ENCODE measurements at places on chromosomes 13 and 19.
A peak's percentile ranks its signal among the peaks of the same experiment; 100 is the strongest.

DNA sequence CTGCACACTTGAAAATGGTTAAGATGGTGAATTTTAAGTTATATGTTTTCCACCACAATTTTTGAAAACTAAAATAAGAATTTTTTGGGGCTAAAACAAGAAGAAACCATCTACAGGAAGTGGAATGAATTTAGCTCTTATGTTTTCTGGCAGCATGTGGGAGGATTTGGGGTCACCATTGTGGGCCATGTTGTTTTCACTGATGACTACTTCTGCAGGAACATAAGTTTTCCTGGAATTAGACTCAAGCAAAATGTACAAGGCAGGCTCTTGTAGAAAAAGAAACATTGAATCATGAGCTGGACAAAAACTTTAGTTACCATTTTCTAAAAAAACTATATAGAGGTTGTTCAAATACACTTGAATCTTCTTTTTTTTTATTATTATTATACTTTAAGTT lies 125.3 kb upstream of the C1QTNF9B start:
- DNase-seq: peak; percentile 39

DNA sequence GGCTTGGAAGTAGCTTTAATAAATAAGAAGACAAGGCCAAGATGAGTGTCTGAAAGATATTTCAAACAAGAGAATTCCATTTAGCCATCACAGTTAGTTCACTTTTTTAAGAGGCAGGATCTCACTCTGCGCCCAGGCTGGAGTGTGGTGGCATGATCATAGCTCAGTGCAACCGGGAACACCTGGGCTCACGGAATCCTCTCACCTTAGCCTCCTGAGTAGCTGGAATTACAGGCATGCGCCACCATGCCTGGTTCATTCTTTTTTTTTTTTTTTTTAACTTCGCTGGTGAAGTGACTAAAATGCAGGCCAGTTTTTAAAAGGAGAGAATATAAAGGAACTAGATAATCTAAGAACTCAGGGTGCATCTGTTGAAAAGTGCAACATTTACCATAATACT lies 200.3 kb downstream of the KCTD12 start:
- DNase-seq: no peak

DNA sequence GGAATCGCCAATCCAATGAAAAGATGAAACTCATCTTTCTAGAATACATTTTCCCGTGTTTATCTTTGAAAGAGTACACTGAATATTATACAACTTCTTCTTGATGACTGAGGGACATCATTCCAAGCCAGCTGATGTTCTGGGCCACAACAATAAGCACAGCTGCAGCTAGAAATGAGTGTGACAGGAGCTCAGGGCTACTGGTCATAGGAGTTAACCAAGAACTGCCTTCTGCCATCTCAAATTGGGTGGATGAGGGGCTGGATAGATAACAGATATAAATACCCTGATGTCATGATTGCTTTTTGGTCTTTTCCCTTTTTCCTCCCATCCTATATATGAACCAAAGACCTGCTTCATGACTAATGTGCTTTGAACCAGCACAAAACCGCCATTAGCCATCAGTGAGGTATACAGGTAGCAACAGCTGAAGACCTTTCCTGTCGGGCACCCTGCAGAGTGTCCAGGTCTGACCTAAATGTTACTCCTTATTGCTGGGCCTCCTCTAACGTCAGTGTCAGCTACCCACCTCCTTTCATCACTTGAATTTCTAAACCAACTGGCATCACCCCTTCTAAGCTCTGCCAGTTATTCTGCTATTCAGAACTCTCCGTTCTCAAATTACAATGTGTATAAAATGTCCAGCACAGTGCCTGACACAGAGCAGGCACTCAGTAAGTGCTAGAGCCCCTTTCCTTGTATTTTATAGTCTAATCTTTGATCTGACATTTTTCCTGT lies 178.2 kb downstream of the ENOX1 start:
- DNase-seq: no peak

DNA sequence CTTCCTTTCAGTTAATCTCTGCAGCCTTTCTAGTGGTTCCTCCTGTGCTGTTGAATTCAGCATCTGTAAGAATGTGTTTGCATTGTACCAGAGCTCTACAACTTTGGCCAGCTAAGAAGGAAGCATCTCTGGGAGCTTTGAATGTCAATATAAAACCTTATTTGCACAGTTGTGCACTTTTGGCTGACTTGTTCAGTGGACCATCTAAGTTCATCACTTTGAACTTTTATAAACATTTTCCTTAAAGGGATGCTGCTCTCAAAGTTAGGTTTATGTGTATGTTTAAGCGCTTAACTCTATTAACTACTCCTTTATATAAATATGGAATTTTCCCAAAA lies 15.6 kb downstream of the POLR1D start:
- no peak for DNase-seq

DNA sequence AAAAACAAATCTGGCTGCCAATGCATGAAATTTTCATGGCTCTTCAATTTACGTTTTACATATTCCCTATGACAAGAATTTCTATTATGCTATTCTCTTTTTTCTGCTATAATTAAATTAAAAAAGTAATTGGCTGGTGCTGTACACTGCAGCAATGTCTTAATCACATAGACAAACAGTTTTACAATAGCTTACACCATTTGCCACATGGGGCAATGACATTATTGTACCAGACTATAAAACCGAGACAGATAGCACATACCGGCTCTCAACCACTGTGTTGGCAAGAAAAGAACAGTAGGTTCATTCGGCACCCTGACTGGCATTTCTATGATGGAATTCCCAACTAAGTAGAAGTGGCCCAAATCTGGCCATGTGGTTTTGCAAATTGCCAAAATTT lies 67.7 kb downstream of the DACH1 start:
- no peak for DNase-seq

- no peak for DNase-seq
Measured at GRCh38 chr13:33917190-33917589, 99.2 kb downstream of the RFC3 start.

GRCh38 chr13:110118106-110118505 lies 188.9 kb downstream of the COL4A1 start:
- no peak for DNase-seq

DNA sequence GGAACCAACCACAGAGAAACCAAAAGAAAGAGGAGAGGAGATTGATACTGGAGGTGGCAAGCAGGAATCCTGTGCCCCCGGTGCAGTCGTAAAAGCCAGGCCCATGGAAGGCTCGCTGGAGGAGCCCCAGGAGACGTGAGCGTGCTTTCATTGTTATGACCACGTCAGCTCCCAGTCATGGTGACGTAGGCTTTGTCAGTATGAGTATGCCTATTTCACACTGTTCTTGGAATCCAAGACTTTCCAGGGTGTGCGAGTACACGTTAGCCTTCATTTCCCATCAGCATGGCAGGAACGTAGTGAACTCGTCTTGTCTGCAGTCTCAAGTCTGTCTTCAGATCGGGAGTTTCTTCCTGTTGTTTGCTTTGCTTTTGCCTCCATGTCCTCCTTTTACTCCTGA lies 15.4 kb upstream of the CHAMP1 start:
- DNase-seq: no peak

GRCh38 chr19:10112037-10112761 lies 706 bp downstream of the P2RY11 start:
- DNase-seq: peak; percentile 60

DNA sequence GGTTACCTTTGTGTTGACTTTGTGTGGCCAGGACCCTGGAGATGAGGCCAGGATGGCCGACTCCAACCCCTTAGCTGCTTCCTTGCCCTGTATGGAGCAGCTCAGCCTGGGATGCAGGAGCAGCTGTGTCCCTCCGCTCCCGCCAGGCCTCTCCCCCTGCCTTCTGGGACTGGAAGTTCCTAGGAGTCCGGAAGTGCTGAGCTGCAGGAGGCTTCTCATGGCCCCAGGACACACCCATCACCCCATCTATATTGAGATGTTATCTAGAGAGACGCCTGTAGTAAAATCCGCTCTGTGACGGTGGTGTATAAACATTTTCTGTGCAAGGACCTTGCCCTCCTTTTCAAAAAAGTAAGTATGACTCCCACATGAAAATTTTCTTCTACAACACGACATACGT lies 27.0 kb downstream of the WTIP start:
- no peak for DNase-seq

GRCh38 chr13:97067017-97067895 lies 73.0 kb upstream of the OXGR1 start:
- peak; percentile 28 for DNase-seq
